Right forelimb (tissue), 1 donor: ENCODE measurements at places on chromosomes 5 and 9.

DNA sequence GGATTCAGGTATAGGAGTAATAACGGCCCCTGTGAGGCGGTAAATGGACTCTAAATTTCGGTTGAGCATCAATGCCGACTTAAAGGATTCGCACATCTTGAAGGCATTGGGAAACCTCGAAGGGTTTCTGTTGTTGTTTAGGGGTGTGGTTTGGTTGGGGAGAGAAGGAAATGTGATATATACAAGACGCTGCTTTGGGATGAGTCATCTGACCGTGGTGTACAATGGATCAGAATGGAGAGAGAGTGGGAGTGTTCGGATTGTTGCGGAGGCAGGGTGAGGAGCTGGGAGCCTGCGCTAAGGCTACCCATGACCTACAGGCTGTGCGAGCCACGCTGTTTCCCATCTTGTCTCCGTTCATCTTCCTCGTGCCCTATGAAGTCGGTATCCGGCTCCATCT is 60.4 kb upstream of the ERCC6L2 start:
- no peak for DNase-seq

DNA sequence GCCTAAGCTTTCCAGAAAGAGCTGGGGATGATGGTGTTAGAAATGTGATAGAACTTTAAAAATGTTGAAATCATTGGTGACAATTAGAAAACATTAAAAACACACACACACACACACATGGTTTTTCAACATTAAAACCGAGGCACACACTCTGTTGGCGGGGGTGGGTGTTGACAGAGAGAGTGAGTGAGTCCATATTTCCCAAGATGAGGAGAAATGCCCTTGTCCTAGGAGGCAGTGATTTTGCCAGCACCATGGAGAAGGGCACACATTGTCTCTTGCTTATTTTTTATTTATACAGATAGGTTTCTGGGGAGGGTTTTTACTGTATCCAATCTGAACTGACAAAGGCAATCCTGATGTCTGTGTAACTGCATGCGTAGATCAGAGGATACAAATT is 152.5 kb downstream of the INSYN2B start:
- DNase-seq, result no peak

DNA sequence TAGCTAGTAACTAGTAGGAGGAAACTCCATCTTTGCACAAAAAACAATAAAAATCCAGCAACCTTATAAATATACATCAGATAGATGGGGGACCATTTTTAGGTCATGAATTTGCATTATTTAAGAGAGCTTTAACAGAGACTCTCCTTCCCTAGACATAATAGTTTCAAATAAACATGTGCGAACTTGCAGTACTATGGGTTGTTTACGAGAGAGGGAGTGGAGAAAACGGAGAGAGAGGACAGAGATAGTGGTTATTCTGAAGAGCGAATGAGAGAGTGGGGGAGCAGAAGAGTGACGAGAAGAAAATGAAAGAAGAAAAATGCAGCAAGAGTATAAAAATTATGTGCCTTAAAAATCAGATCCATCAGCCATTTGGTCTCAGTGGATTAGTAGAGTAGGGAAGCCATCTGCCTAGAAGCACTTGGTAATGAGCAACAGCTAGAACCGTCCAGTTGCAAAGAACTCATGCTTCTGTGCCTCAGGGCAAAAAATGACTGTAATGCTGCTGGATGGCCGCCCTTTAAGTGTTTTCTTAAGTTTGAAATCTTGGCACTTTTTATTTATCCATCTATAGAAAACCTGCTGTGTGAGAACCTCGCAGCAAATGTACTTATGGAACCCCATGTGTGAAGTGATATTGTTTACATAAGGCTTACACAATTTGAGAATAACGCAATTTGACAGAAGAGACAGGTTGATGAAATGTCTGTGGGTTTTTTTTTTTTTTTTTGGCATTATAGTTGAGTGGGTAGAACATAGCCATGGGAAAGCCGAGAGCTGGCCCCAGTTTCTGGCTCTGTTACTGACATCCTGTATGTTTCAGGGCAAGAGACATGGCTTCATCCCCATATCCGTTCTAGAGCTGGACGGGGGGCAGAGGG is 95.6 kb upstream of the ZNF608 start:
- DNase-seq, result no peak

GRCh38 chr5:53067641-53068040 is 41.9 kb downstream of the MOCS2 start:
- DNase-seq, result no peak

DNA sequence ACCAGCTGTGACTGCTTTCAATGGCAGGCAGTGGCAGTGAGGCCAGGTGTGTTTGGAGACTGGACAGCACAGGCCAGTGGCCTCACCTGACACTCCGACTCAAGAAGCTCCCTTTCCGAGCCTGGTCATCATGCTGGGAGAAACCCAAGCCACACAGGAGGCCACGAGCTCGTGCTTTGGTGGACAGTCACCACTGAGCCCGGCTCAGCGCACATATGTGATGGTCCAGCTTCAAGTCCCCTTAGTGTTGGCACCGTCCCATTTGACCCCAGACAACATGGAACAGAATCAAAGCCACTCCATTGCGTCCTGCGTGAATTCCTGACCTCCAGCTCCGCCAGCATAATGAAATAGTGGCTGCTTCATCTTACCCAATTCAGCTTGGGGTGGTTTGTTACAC is 64.0 kb upstream of the PPP1R26 start:
- no peak for DNase-seq

GRCh38 chr9:18778846-18779245 is 254.2 kb downstream of the SAXO1 start:
- DNase-seq, result no peak

GRCh38 chr5:37396352-37396751 is 17.2 kb downstream of the WDR70 start:
- no peak for DNase-seq

GRCh38 chr5:133292300-133292699 is 240.5 kb downstream of the HSPA4 start:
- DNase-seq, result no peak

- DNase-seq, result no peak
Observed at GRCh38 chr5:65034029-65034812, 265.5 kb downstream of the CWC27 start.

DNA sequence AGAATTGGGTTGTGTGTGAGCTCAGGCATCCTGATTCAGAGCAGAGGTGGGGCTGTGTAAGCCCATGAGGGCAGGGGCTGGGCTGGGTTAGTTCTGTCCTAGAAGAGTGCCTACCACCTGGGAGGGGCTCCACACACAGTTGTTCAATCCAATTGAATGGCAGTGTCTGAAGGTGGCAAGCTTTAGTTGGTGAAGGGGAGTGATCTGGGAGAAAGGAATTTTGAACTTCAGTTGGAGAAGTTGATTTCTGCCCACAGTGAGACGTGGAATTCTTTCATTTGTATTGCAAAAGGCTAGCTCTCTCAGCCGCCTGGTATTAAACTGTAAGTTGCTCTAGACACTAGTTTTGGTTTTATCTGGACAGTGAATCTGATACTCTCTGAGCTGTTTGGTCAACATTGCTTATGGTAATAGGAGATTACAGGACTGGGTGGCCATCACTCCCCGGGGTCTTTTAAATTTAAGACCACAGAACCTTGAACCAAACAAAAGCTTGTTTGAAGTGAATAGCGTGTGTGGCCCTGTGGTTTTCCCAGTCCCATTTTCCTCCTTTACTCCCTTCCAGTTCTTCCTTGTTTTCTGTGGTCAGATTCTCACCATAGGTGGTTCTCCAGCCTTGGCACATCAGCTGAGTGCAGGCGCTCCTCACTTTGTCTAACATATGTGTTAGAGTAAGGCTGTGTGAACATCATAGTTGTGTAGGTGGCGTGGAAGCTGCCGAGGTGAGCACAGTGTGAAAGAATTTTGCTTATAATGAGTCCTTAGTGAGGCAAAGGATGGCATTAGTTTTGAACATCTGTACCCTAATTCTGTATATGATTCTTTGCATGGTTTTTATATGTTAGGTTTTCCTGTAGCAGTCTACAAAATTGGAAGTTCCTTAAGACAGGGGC is 78.0 kb downstream of the ARHGAP26 start:
- DNase-seq, result peak; percentile 24

GRCh38 chr5:76040806-76041205 is 42.4 kb upstream of the SV2C start:
- DNase-seq, result no peak

DNA sequence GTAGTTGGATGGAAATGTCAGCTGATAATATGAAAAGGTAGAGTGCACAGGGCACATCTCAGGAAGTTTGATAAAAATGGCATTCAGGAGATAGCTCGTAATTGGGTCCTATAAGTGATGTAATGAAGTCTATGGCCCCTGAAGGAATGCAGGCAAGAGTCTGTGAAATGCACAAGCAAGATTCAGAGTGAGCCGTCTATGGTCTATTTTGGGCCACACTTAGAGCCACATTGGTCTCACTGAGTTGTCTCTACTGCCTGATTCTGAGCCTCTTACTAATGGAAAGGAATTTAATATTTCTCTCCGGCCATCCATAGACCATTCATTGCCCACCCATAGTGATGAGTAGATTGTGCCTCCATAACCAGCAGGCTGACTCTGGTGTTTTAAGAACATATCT is 111.3 kb upstream of the KCNN2 start:
- no peak for DNase-seq

DNA sequence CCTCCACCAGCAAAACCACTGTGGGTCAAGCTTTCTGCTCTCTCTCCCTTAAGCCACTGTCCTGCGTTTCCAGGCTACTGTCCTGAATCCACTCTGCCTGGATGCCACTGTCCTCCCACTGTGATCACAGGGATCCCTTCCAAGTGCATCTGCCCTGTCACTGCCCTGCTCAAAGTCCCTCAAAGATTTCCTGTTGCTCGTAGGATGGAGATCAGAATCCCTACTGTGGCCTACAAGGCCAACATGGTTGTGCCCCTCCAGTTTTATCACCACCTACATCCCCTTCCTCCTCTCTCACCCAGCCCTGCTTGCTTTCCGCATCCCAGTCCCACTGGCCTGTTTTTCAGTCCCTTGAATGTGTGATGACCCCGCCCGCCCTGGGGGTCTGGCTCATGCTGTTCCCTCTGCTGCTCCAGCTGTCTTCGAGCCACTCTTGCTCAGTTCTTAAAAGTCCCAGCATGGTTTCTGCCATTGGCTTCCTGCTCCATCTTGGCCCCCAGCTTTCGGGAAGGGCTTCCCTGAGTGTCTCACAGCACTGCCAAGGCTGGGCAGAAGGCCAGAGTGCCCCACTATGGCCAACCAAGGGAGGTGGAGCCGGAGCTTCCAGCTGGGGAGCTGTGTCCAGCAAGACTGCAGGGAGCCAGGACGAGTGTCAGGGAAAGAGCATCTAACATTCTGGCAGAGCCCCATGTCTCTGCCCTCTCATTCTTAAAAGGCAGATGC is 12.9 kb upstream of the FRRS1L start:
- no peak for DNase-seq

- DNase-seq, result no peak
Observed at GRCh38 chr5:166724284-166724683, 1567.2 kb upstream of the WWC1 start.

GRCh38 chr5:78557601-78558000 is 91.0 kb downstream of the LHFPL2 start:
- no peak for DNase-seq

- no peak for DNase-seq
Observed at GRCh38 chr5:83337453-83338035, 134.0 kb upstream of the VCAN start.

DNA sequence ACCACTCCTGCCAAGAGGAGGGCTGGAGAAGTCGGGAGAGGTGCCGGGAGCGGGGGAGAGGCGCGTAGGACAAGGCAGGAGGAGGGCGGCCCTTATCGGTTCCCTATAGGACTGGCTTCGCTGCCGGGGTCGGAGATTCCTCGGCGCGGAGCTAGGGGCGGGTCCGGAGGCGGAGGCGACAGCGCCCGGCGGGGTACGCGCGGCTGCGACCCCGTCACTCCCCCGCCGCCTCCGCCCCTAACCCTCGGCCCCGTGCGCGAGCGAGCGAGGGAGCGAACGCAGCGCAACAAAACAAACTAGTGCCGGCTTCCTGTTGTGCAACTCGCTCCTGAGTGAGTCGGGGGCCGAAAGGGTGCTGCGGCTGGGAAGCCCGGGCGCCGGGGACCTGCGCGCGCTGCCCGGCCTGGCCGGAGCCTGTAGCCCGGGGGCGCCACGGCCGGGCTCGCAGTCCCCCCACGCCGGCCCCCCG is 2.0 kb downstream of the GLIS3 start:
- DNase-seq, result peak; percentile 74

GRCh38 chr9:24545285-24545684 is 412 bp downstream of the IZUMO3 start:
- DNase-seq, result no peak

GRCh38 chr5:178284093-178284675 is 51.6 kb upstream of the PHYKPL start:
- DNase-seq, result no peak

GRCh38 chr9:113543296-113543981 is 79.9 kb downstream of the RGS3 start:
- DNase-seq, result peak; percentile 38

DNA sequence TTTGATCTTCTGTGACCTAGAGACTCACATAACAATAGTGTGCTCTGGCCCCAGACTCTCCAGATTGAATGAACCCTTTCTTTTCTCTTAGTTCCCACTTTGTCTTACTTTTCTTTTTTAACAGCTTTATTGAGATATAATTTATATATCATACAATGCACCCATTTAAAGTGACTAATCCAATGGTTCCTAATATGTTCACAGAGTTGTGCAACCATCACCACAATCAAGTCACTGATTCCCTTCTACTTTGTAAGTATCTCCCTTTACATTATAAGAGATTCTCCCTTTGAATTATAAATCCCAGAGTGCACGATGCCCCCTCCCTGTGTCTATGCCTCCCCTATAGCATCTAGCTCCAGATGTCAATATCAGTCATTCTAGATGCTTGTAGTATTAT is 172.4 kb downstream of the HINT1 start:
- DNase-seq, result no peak

DNA sequence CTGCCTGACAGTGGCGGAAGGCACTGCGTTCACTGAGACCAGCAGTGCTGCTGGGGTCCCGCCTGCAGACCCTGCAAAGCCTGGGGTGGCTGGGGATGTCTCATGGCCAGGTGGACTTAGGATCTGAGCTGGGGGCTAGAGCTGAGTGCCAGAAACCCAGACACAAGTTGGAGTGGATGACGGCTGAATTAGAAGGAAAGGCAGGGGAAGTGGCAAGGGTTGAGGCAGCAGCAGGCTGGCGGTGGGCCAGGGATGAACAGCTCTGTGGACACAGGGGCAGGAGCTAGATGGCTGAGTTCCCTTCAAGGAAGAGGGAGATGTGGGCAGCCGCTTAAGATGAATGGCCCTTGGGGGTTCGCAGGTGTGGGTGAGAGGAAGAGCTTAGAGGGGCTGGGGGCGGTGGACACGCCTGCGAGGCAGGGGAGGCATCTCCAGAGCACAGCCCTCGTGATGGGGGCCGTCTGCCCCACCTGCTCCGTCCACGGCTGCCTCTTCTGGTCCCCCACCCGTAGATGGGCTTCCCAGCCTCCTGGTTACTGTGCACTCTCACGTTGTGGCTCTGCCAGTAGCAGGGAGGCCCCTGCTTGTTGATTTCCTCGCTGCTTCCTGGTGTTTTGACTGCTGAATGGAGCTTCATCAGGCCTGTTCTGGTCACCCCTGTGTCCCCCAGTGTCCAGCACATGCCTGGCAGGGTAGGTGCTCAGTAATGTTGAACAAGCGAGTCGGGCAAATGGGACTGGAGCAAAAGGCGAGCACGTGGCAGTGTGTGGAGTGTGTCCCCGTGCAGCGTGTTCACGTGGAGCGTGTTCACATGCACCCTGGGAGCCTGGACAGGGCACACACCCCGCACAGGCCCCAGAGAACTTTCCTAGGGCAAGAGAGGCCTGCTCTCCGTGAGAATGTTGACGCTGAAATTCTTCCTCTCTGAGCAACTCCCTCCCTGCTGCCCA is 168.2 kb downstream of the CACNA1B start:
- DNase-seq, result no peak
